ENCODE measurements at places on chromosomes 5 and 9. TPM values are rescaled to one million over a fixed set of nuclear protein-coding genes. Genes with fewer than 3 reads are reported as not detected.

- peaks cover 8% of the 10 kb centered on the region for H3K36me3 ChIP-seq
- H3K4me3 ChIP-seq = no peak overlapping the region
These were observed 44.9 kb downstream of the GRAMD2B start for GRCh38 chr5:126468091-126468490.

ZNF658 gene
- total RNA-seq = 10.0 TPM

PPP2R2B gene
- 0.59 TPM for total RNA-seq

- H3K4me1 ChIP-seq = peaks cover 14% of the 10 kb centered on the region
- no peaks in the 10 kb centered on the region for H3K36me3 ChIP-seq
- H3K27ac ChIP-seq = no peak overlapping the region
- DNase-seq = peak; percentile 52
These were observed 485.6 kb downstream of the ZSWIM6 start for GRCh38 chr5:61817472-61818326.

SPINK13 gene
- not detected for total RNA-seq

- DNase-seq = no peak
- H3K27me3 ChIP-seq = no peaks in the 10 kb centered on the region
- H3K36me3 ChIP-seq = no peaks in the 10 kb centered on the region
- no peaks in the 10 kb centered on the region for H3K4me1 ChIP-seq
- no peak overlapping the region for H3K27ac ChIP-seq
- no peak overlapping the region for H3K4me3 ChIP-seq
These were observed 25.1 kb downstream of the JADE2 start for GRCh38 chr5:134550271-134551214.

Data from endothelial cell (in vitro differentiated cells).